Activated T-cell treated with anti-CD3 and anti-CD28 coated beads, Interleukin-2, amount 50 U/mL, for 48 hours (primary cell): ENCODE measurements at places on chromosomes 16 and 17.

DNA sequence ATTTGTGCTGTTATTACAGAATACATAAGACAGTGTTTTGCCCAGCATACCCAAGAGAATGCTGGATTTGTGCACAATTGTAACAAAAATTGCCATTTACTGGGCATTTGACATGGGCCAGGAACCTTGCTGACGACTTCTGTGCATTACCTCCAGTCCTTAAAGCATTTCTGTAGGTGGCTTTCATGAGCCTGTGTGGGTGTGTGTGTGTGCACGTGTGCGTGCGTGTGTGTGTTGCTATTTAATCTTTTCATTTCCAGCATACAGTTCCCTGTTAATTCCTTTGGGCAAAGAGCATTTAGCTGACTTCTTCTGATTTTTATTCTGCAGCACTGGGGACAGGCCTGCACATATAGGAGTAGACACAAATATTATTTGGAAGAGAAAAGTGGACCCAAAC is 134.4 kb downstream of the CYLD start:
- DNase-seq = no peak

DNA sequence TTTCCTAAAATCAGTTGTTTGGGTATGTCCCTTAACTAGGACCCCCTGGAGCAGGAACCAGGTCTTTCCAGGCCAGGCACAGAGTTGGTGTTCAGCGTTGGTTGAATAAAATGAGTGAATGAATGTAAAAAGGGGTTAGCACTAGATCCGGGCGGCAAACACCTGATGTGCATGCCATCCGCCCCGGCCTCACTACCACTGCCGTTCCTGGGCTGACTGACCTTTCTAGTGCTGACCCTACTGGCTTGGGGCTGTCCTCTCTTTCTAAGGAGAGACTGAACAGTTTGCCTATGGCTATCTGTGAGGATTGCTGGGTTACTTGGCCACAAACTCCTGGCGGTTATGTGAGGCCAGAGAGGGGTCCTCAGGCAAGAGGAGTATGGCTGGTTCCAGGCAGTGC is 10.1 kb upstream of the PHF12 start:
- no peak for DNase-seq

DNA sequence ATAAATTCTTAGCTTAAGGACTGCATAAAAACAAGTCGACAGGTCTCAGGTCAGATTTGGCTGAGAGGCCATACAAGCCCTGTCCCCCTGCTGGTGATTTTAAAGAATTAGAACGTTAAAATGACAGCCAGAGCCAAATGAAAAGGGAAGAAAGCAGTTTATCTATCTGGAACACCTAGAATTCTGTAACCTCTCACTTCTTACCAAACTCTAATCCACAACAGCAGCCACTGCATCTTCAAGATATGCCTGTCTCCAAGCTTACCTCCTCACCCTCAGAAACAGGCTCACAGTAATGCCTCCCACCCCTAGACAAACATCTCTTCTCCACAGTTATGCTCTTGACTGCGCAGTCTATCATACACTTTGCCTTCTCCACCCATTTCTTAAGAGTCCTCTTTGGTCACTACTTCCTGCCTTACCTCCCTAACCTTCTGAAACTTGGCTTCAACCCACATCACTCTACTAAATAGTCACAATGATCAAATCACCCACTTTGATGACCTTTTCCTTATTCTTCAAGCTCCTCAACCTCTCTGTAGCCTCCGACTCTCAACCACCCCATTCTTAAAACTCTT is 14.2 kb downstream of the ANKFY1 start:
- no peak for DNase-seq

GRCh38 chr16:23833960-23834685 is 1.7 kb upstream of the PRKCB start:
- peak; percentile 42 for DNase-seq

DNA sequence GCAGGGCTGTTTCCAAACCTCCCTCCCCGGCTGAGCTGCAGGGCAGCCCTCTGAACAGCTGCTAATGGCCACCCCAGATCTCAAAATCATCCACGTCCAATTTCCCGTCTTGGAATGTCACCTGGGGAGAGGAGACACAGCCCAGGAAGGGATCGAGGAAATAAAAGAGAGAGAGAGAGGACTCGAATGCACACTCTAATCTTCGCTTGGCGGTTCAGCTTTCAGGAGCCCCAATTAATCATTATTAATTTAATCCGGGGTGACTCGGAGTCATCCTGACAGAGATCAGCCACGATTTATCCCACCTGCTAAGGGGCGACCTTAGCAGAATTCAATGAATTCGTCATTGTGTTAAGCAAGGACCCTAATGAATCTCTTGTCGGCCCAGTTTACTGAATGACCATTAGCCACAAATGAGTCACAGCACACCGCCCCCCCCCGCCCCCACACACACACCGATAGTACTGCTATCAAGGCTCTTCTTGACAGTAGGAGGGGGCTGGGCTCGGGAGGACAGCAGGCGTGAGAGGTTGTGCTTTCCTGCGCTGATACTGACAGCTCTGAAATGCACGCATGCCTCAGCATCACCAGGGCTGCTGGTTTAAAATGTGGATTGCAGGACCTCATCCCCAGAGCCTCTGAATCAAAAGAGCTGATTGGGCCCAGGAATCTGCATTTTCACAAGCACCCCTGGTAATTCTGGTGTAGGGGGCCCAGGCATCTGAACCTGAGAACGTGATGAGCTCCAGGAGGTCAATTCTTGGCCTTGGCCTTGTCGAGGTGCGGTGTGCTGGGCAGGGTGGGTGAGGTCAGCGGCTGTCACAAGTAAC is 190.0 kb upstream of the CIBAR2 start:
- no peak for DNase-seq

DNA sequence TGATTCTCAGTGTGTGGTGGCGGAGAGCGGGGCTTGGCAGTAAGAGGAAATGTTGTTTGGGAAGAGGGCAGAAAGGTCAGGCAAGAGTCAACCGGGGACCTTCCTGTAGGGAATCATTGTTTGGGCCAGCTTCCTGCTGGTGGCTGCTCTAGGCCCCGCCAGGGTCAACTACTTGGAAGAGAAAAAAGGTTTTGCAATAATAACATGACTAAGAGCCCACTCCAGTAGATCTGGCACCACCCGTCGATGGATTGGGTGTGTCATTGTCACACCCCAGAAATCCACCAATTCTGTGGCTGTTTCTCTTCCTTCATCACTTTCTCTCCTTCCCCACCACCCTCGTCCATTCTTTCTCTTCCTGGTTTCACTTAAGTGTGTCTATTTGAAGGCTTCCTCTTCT is 4.2 kb upstream of the KRT24 start:
- no peak for DNase-seq
